T-helper 1 cell (primary cell): ENCODE measurements at places on chromosomes 13 and 19.

- DNase-seq: no peak
These were observed 3.0 kb upstream of the RINL start for GRCh38 chr19:38880882-38881609.

DNA sequence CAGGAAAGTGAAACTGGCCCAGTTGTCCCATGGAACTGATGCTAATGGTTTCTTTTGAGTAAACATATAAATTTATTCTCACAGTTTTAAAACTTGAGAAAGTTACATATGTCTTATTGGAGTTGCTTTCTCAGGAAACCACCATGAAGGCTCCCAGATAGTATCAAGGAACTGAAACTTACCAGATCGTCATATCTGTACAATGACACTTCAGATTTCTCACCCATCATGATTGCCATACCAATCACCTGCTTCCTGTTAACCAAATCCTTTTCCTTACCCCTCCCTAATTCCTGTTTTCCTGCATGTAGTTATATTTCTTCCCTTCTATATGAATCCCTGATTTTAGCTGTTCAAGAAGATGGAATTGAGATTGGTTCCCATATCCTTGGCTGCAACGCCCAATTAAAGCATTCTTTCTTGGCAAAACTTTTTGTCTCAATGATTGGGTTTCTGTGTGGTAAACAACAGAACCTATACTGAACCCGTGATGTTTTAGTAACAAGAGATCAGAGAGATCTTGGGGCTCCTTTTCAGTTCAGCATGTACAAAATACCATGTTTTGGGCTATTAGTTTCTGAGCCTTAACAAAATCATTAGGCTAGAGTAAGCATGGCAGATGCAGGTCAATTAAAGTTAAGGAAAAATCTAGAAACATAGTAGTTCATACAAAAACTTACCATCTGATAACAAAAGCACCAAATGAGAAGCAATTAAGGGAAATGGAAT lies 781.3 kb upstream of the MIR17HG start:
- DNase-seq: no peak

- DNase-seq: no peak
These were observed 76.2 kb upstream of the MTIF3 start for GRCh38 chr13:27526516-27526915.

DNA sequence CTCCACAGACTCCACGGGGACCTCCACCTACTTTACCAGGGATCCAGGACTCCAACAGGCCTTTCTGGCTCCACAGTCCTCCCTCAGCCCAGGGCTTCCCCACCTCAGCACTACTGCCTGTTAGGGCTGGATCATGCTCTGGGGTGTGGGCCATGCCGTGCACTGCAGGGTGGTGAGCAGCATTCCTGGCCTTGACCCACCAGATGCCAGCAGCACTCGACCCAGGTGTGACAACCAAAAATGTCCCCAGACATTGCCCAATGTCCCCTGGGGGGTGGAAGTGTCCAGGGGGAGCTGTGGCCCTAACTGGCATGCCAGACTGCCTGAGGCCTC lies 42.0 kb downstream of the EPS15L1 start:
- DNase-seq: no peak

- DNase-seq: no peak
These were observed 30.4 kb downstream of the COMP start for GRCh38 chr19:18760440-18761383.

DNA sequence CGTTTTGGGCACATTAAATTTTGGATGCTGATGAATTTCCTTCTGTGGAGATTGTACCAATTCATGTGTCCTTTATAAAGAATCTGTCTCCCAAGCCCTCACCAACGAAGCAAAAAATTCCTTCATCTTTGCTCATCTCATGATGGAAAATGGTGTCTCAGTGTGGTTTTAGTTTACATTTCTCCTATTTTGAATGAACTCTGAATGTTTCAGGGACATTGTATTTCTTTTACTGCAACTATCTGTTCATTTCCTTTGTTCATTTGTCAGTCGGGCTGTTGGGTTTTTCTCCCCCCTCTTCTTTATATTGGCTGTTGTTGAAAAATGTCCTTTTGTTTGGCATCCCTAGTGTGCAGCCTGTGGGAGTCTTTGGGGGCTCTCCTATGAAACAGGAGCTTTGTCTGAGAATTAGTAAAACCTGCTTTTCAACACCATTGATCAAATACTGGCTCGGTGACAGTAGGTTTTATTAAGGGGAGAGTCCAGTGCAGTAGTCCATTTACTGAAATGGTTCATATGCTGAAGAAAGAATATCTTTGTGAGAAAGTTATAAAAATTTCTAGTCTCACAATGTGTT lies 91.3 kb upstream of the C1QTNF9B start:
- no peak for DNase-seq
